ENCODE measurements at places on chromosomes 5 and 9.

- no peak for DNase-seq
Measured at GRCh38 chr5:3325972-3326840, 269.4 kb upstream of the IRX1 start.

DNA sequence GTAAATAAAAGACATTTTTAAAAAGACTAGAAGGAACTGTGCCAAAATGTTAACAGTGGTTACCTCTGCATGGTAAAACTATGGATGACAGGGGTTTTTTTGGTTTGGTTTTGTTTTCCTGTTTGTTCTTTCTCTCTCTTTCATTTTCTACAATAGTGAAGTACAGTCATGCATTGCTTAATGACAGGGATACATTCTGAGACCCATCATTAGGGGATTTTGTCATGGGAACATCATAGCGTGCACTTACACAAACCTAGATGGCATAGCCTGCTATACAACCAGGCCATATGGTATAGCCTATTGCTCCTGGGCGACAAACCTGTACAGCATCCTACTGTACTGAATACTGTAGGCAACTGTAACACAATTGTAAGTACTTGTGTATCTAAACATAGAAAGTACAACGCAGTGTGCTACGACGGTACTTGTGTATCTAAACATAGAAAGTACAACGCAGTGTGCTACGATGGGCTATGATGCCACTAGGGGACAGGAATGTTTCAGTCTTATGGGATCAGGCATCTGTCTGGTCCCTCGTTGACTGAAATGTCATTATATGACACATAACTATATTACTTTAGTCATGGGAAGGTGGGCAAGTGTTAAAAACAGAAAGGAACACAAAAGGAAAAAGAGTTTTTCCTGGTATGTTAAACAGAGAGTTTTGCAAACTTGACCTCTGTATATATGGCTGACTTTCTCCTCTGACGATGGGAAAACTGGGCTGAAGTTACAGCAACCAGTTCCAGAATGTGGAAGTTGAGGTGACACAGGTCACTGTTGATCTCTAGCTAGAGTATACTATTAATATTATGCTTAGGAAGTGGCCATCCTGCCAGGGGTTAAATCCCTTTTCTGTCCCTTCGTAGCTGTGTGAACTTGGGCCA lies 7.4 kb upstream of the ADAM19 start:
- no peak for DNase-seq

- DNase-seq, result no peak
Measured at GRCh38 chr5:142422429-142422828, 97.6 kb upstream of the SPRY4 start.

DNA sequence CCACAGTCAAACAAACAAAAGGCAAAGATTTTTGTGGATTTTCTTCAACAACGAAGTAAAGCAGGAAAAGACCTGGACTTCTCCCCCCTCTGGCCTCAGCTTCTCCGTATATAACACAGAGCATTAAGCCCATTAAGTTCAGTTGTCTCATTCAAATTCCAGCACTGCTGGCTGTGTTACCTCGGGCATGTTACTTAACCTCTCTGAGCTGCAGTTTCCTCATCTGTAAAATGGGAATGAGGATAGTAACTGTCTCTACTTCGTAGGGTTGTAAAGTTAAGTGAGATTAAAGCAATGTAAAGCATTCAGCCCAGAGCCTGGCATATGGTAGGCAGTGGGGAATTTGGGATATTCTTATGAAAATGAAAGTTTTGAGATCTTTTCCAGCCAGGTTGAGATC lies 92.7 kb upstream of the SMIM23 start:
- DNase-seq, result no peak

GRCh38 chr9:19049917-19050636 lies 850 bp downstream of the RRAGA start:
- DNase-seq, result no peak

- no peak for DNase-seq
Measured at GRCh38 chr9:72980600-72981265, 27.9 kb upstream of the ALDH1A1 start.

- no peak for DNase-seq
Measured at GRCh38 chr5:111227801-111228200, 3.6 kb downstream of the CAMK4 start.

DNA sequence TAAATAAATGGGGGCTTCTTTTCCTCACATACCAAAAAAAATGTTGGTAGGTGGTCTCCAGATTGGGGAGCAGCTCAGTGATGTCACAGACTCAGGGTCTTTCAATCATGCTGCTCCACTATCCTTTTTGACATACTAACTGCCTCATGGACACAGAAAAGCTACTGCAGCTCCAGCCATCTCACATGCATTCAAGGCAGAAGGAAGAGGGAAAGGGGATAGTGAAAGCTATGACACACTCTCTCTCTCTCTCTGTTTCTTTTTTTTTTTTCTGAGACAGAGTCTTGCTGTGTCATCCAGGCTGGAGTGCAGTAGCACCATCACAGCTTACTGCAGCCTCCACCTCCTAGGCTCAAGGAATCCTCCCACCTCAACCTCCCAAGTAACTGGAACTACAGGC lies 7.9 kb upstream of the ADGRD2 start:
- no peak for DNase-seq

DNA sequence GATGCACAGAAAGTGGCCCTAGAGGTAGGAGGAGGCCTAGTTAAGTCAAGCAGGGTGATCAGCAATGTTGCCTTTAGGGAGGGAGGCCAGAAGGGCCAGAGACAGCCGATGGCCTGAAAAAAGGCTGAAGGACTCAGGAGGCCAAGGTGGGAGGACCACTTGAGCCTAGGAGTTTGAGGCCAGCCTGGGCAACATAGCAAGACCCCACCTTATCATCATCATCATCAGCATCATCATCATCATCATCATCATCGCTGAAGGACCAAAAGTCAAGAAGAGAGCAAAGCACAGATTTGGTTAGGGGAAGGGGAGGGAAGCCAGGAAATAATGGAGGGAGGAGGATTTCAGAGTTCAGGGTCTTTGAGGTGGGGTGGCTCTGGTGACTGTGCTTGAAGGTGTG lies 74.3 kb downstream of the RALGPS1 start:
- DNase-seq, result no peak

- no peak for DNase-seq
Measured at GRCh38 chr9:124221676-124222075, 36.1 kb upstream of the NEK6 start.

- no peak for DNase-seq
Measured at GRCh38 chr5:137412136-137412535, 87.0 kb downstream of the SPOCK1 start.

GRCh38 chr9:137702615-137703379 lies 84.0 kb downstream of the EHMT1 start:
- DNase-seq, result no peak

GRCh38 chr5:150579462-150580400 lies 60.7 kb upstream of the SYNPO start:
- DNase-seq, result no peak

DNA sequence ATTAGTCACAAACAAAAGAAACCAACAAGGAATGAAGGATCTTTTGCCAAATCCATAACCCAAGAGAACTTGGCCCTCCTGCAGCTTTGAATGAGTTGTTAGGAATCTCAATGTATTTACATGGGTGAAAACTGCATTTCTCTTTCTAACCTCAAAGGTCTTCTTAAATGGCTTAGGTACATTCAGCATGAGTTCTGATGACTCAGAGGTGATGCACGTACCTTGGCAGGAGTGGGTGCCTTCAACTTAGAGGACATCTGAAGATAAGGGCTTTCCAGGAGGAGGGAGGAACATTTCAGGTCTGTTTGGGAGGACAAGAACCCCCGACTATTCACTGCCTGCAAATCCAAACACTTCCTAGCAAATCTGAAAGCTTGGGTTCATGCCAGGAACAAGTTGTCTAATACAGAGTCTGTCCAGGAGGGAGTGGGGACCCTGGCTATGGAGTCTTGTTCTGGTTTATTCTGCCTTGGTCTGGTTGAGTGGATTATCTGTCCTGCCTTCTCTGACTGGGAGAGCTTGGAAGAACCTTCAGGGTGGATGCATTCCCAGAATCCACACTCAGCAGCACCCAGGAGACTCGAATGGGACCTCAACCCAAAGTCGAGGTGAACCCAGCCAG lies 65.7 kb downstream of the IRX2 start:
- DNase-seq, result no peak

DNA sequence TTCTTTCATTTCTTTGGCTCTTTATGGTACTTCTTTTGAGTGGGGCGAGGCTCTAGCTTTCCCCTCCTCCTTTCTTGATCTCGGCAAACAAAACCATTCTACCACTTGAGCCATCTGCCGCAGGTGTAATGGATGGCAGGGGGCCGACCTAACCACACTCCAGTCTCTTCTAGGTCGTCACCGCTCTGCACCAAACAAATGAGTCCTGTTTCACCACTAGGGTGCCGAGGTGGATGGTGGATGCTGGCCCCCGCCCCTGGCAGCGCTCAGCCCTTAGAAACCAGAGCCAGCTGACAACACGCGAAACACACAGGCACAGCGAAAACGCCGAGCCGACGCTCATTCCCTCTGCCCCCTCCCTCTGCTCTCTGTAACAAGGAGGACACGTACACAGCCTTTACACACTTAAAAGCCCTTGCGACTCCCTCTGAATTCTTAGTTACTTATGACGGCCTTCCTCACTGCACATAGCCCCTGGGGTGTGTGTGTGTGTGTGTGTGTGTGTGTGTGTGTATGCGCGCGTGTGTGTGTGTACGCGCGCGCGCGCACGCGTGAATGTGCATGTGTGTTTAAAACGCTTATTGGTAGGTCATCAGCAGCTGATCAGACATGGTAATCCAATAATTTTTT lies 199.4 kb downstream of the MEF2C start:
- no peak for DNase-seq

Measured in T47D (cell line).